Fibroblast of skin of left quadriceps (primary cell): ENCODE measurements at places on chromosomes 13 and 19.

DNA sequence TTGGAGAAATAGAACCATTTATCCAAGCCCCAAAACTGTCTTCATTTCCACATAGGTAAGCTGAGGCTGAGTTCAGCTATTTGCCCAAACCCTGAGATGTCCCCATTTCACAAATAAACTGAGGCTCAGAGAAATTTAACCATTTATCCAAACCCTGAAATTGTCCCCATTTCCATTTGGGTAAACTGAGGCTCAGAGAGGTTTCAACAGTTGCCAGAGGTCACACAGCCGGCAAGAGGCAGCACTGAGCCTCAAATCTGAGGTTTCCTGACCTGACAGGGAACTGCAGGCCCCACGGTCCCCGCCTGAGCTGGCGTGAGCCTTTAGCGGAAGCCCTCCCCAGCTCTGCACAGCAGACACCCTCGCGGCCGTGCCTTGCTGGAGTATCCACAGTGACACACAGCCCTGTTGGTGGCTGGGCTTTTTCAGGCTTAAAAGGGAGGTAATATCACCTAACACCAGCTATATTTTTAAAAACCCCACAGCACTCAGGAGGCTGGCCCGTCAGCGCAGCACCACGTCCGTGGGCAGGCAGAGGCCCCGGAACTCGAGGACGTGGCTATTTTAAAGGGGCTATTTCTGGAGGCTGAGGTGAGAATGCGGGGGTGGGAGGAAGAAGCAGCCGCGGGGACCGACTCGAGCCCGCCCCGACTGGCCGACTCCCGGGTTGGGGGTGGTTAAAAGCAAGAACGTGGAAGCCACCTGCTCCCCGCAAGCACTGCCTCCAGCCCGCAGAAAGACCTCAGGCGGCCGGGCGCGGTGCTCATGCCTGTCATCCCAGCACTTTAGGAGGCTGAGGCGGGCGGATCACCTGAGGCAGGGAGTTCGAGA, 18.5 kb downstream of the PTPRS start:
- DNase-seq: no peak

DNA sequence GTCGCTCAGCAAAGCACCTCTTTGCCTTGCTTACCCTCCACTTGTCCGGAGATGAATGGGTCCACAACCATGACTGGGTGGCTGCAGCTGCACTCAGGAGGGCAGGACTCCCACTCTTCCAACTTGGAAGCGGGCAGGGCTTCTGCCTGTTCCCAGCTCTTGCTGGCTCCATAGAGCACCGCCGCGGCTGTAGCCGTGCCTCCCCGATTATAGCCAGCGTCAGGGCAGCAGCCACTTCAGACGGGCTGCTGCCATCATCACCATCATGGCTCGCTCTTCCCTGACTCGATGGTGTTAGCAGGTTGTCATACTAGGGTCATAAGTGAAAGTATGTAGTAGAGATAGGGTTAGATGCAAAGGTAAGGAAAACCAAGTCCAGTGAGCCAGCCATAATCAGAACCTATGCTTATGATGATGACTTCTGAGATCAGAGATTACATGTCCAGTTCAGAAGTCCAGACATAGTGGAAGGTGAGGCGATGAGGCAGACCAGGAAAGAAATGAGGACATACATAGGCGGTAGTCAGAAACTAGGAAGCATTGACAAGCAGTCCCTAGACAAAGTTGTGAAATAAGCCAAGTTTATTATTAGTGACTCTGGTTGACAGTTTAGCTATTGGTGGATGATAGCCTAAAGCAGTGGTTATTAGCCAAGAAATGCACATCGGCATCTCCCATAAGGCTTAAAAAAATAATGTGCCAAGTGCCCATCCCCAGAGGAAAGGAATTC, 4.4 kb upstream of the INTS6 start:
- no peak for DNase-seq

DNA sequence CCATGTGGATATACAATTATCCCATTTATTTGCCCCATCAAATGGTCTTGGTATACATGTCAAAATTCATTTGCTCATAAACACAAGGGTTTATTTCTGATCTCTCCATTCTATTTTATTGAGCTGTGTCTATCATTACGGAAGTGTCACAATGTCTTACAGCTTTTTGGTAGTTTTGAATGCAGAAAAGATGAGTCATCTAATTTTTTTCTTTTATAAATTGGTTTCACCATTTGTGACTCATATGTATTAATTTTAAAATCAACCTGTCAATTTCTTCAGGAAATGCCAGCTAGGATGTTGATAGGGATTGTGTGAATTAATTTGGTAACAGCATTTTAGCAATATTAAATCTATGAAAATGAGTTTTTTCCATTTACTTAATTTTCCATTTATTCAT, 2549.4 kb downstream of the PCDH9 start:
- no peak for DNase-seq

DNA sequence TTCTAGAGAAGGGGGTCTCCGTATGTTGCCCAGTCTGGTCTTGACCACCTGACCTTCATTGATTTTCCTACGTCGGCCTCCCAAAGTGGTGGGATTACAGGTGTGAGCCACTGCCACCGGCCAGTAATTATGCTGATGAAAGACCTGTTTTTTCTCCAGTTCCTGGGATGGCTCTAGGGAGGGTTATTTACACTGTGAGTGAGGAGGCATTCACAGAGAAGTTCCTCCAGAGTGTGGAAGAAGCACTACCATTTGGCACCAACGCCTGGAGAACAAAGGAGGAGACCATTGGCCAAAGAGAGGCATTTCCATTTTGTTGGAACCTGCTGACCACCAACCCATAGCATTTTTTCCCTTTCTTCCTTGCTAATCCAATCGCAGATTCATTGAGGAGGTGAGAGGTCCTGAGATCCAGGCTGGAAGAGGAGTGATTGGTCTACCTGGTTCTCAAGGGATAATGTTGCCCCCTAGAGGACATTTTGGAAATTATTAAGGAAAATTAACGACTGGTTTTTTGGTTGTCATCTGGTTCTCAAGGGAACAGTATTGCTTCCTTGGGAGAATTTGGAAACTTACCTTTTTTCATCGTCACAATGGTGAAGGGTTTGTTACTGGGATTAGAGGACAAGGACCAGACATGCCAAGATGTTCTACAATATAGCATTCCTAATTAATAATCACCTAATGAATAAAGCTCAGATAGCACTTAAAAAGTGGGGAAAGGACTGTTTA, 5.5 kb upstream of the SAE1 start:
- DNase-seq: peak; percentile 51

GRCh38 chr19:18929311-18929710, 9.8 kb downstream of the DDX49 start:
- no peak for DNase-seq

DNA sequence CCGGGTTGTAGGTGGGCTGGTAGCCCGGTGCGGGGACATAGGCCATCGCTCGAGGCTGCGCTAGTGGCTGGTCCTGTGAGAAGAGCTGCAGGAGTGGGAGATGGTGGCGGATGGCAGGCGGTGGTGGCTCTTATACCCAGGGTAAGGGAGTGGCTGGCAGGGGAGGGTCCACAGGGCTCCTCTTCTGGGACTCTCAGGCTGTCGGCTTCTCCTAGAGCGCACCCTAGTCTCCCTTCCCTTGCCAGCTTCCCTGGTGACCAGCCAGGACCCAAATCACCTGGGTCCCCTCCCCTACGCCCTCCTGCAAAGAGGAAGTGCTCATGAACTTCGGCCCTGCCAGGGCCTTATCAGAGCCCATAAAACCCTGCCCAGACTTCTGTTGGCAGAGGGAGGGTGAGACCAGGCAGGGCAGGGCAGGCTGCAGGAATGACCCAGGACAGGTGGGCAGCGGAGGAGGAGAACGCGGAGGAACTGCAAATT, at the start of gene LGALS4:
Gene LGALS4 (minus strand): TSS at position 105 of the 480 bp plus-strand sequence. CDS start 59 bp downstream, at position 46.
- DNase-seq: no peak

GRCh38 chr13:51524829-51525566, 59.3 kb upstream of the WDFY2 start:
- DNase-seq: no peak

GRCh38 chr19:3664879-3665642, 35.2 kb downstream of the PIP5K1C start:
- DNase-seq: no peak

DNA sequence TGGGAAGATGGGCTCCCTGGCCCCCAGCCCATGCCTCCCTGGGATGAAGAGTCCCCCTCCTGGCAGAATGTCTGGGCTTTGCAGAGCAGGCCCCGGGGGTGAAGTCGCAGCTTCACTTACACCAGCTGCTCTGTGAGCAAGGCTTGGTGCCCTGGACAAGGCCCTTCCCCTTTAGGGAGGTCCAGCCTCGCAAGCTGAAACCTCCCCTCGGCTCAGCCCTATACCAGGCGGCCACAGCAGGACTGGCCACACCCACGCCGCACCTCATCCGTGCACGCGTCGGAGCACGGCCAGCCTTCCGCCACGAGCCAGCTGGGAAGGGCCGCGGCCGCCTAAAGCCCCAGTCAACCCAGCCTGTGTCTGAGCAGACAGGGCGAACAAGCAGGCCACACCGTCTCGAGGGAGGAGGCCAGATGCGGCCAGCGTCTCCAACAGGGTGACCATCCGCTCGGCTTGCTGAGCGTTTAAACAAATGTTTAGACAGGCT, 83.2 kb upstream of the MCF2L start:
- DNase-seq: peak; percentile 20

- no peak for DNase-seq
These were observed 63.8 kb upstream of the RXFP2 start for GRCh38 chr13:31675440-31675953.

DNA sequence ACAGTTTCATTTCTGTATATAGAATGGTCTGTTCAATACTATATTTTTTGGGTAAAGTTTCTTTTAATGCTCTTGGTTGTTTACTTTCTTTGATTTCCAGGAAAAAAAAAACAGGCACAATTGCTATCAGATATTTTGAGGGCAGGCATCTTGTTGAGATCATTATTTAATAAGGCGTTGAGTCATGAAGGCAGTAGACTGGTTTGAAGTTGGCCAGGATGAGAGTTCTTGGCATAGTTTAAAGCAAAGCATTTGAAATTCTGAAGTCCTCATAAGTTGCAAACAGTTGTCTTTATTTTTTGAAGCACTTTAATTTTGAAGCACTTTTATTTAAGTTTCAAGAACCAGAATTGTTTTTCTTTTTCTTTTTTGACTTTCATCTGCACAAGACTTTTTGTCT, 2.6 kb upstream of the ZNF175 start:
- DNase-seq: no peak

- DNase-seq: peak; percentile 51
These were observed 418.2 kb downstream of the DCT start for GRCh38 chr13:94061301-94061700.

DNA sequence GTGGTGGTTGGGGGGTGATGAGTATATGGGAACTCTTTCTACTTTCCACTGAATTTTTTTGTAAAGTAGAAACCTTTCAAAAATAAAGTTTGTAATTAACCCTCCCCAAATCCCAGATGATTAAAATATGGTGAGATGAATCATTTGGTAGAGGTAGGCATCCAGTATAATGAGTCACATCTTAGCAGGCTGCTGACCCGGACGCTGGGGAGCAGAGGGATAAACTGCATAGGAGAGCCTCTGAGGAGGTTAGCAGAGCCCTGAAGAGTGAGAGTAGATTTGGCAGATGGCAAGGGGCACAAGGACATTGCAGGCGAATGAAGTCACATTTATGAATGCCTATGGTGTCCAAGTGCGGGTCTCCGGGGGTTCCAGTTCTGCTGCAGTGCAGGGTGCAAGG, 293.8 kb downstream of the FGF9 start:
- DNase-seq: no peak

DNA sequence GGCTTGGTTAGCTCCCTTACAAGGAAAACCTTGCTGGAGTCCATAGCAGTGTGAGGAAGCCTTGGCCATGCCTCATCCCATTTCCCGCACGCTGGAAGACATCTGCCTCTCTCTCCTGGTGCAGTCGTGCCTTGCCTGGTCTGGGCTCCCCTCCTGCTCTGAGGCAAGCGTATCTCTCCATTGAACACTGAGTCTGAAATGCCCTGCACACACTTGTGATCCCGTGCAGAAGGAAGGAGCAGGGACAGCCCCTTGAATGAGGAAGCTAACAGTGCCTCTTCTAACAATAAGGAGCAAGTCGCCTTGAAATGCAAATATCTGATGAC, 407 bp upstream of the ZNF440 start:
- DNase-seq: no peak

DNA sequence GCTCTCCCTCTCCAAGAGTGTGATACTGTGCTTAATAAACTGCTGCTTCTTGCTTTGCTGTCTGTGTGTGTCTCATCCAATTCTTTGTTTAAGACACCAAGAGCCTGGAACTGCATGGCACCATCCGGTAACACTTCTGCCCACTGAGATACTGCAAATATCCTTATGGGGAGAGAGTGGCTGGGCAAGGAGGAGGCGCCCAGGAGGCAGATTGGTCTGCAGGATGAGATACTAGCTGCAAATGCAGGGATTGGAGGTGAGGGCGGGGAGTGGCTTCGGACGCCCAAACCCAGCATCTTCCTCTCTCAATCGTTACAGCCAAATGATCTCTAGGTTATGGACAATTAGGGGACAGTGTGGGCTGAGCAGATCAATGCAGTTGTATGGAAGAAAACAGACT, 1.7 kb upstream of the SIGLEC7 start:
- DNase-seq: no peak

DNA sequence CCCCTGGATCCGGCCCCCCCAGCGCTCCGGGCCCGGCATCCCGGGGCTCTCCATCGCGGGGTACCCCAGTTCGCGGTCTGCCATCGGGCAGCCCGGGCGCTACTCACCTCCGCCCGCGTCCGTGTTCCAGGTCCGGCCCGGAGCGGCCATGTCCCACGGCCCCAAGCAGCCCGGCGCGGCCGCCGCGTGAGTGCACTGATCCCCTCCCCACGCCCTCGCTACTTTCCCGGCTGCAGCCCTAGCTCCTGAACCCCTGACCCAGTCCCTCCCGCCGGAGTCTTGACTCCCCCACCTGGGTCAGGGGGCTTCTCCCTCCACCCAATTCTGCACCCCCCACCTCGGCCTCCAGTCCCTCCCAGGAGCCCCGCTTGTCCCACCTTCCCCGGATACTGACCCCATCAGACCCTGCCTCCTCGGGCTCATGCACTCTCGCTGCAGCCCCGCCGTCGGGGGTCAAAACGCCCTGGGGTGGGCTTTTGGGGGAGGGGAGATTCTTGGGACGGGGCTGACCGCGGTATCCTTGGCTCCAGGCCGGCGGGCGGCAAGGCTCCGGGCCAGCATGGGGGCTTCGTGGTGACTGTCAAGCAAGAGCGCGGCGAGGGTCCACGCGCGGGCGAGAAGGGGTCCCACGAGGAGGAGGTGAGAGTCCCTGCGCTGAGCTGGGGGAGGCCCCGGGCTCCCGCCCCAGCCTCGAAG, 566 bp downstream of the HMG20B start:
- no peak for DNase-seq

GRCh38 chr19:1266916-1267476, 2.1 kb upstream of the CIRBP start:
- no peak for DNase-seq

DNA sequence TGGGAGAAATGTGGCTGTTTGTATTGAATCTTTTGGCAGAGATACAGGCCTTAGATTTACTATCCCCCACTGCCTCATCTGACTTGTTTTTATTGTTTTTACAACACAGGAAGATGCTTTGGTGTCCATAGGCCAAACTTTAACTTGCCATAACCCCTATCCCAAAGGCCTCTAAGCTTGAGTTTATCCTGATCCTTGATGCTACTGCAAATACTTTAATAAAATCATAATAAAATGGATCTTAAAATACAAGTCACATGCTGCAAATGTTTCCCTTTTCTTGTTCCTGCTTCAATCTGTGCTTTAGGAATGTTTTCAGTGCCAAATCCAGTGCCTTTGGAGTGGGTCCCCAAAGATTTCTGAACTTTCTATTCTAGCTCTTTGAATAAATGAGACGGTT, 770.6 kb downstream of the DACH1 start:
- no peak for DNase-seq

- no peak for DNase-seq
These were observed 20.4 kb downstream of the RBM26 start for GRCh38 chr13:79385694-79386093.
